ENCODE measurements at places on chromosomes 11 and 22.

- ATAC-seq, result no peak
These were observed 43.4 kb downstream of the MCM5 start for GRCh38 chr22:35443338-35443737.

DNA sequence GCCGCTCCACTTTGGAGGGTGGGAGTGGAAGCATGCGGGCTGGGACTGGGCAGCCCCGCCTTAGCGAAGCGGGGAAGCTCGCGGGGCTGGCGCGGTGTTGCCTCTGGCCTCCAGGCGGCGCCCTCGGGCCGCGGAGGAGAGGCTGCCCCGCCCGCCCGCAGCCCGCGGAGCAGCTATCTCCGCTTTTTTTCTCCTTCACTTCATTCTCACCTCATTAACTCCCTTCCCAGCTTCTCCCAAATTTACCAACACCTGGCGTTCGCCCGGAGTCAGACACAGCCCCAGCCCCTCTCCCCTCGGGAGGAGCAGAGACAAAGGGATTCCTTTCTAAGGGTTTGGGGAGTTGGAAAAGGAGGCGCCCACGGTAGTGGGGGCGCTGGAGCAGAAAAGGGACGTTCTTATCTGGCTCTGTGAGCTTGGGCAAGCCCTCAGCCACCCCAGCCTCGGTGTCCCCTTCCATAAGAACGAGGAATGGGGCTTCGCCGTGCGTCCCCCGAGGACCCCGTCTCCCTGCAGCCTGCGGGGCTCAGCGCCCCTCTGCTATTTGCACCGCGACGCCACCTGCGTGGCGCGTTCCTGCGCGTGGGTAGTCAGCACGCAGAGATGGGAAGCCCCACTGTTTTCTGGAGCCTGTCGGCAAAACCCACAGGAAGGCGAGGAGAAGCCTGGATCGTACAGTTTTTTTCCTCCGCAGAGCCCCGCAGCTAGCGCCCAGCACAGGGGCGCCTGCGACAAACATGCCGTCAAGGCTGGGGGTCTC is 1.5 kb upstream of the WNT11 start:
- ATAC-seq, result peak; percentile 80

GRCh38 chr22:43720716-43721115 is 91.4 kb downstream of the EFCAB6 start:
- ATAC-seq, result no peak

DNA sequence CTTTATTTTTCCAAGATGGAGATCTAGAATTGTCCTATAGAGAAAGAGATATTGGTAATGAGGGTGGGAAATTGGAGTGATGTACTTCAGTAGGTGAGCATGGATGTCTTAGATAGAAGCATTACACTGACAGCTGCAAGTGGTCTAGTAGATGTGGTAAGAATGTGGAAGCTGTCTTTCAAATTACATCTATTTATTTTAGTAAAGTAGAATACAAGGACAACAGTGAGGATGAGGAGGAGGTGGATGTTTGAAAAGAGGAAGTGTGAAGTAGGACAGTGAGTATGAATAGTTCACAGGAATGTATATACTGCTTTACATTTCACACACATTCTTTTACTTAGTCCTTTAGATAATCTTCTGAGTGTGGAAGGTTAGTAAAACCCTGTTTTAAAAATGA is 64.2 kb downstream of the HIPK3 start:
- no peak for ATAC-seq

DNA sequence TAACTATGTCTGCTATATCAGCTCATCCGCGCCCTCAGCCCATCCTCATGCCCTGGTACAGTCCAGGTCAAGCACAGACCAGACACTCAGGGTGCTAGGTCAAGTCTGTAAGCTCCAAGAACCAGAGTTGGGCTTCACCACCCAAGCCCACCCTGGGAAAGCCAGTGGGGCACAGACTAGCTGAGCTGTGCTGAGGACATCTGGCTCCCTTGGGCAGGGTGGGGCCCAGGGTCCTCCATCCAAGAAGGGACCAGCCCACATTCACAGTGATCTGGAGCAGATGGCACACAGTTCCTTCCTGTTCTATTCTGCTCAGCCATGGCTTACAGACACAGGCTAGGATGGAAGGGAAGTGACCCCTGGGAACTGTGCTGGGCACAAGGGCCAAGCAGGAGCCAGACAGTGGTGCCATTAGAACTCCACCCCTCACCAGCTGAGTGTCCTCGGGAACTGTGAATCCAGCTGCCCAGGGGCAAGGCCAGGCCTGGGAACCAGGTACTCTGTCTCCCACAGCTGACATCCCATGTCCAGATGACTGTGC is 9.1 kb downstream of the P2RY6 start:
- no peak for ATAC-seq

- peak; percentile 19 for ATAC-seq
These were observed 14.5 kb downstream of the MAML2 start for GRCh38 chr11:96328395-96329010.

GRCh38 chr11:112525844-112526590 is 265.4 kb upstream of the PLET1 start:
- no peak for ATAC-seq

DNA sequence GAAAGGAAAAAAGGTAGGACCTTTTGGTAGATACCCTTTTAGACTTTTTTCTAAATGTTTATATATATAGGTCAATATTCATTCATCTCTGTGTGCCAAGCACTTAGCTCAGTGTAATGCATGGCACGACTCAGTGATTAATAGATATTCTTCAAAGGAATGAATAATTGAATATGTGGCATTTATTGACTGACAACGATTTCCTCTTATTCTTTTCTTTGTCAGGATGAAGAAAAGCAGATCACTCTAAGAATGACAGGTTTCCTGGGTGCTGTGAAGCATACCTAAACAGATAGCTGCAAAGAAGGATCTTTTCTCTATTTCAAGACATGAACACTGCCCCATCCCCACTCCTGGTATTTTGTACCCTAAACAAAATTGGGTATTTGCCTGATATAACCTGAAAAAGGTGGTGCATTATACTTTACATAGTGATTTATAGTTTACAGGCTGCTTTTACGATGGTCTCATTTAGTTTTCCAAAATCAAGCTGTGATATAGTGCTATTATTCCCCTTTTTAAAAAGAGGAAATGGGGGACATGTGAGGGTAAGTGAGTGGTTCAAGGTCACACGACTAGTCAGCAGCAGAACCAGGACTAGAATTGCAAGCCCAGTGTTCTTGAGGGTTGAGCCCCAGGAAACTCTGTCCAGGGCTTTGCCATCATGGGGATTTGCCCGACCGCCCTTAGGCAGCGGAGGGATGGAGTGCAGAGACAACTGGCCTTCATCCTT is 32.9 kb upstream of the CLMP start:
- no peak for ATAC-seq

GRCh38 chr11:106493751-106494150 is 416.3 kb downstream of the AASDHPPT start:
- peak; percentile 40 for ATAC-seq

DNA sequence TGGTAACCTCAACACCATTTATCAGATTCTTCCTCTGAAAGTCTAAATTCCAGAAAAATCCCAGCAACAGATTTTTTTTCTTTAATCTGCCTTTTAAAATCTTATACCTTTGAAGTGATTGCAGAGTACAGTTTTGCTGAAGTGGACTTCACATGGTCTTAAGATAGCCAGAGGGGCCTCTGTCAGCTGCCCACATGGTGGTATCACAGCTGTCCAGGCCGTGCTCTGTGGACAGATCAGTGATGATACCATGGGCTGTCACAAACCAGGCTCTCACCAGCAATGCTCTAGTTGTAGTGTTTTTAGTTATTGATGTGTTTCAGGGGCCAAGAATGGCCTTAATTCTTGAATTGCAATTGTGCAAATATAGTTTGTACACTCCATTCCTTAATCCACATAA is 44.0 kb downstream of the PARVA start:
- no peak for ATAC-seq

DNA sequence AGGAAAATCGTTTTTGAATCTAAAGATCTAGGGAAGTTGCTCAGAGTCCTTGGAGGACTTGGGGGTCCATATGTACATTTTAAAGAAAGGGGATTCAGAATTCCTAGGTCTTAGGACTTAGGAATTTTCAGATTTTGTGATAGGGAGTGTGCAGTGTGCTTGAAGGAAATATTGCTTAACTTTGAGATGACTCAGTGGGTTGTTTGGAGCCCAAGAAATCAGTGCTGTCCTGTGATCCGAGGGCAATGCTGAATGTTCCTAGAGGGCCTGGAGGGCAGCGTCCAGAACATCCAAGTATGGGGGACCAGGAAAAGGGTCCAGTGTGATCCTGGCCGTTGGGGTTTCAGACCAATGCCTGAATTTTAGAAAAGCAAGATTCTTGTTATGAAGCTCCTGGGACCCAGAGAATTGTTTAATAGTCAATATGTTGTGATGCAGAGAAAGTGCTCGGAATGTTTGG is 3.1 kb upstream of the IGF2 start:
- no peak for ATAC-seq

DNA sequence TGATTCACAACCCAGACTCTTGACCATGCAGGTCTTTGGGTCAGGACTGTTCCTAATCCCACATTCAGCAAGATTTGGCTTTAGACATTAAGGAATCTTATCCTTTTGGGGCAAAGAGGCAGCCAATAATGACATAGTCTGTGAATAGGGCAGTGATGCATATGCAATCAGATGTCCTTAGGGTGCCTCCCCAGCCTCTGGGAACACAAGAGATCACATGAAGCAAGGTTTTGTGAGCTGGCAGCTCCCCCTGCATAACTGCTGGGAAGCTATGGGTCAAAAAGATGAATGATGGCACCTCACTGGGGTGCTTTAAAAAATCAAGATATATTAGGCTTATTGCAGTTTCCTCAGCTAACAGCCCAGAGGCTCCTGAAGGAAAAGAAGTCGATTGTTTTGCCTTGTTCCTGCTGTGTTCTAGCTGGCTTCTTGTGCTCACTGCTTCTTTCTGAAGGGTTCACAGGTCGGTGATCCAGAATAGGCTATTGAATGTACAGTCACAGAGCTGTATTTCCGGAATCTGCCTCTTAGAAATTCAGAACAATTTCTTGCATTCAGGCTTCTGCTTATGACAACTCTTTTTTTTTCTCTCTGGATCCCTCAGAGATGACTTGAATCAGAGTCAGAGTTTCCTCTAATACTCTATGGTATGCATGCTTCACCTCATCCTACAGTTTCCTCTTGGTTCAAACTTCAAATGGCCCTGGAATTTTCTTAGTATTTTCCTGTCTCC is 31.7 kb downstream of the INSC start:
- ATAC-seq, result no peak

GRCh38 chr11:84541731-84542340 is 1085.3 kb downstream of the DLG2 start:
- ATAC-seq, result peak; percentile 96

DNA sequence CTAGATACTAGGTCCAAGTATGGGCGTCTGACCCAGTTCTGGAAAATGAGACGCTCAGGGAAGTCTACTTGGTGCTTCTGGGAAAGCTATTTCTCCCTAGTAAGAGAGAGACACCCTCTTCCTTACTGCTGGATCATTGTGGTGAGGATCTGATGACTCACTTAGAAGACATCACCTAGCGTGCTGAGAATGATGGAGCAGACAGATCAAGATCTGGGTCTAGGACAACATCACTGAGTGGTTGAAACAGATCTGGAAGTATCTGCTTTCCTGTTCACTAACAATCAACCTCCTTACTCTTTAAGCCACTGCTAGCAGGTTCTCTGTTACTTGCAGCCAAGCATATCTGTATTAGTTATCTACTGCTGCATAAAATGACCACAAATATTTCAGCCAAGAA is 38.3 kb upstream of the HMGXB4 start:
- peak; percentile 55 for ATAC-seq

GRCh38 chr11:3177931-3178330 is 12.8 kb upstream of the OSBPL5 start:
- no peak for ATAC-seq

GRCh38 chr22:36736701-36737320 is 33.3 kb upstream of the CACNG2 start:
- ATAC-seq, result no peak

GRCh38 chr11:61116426-61117167 is 14.3 kb downstream of the CD5 start:
- no peak for ATAC-seq

DNA sequence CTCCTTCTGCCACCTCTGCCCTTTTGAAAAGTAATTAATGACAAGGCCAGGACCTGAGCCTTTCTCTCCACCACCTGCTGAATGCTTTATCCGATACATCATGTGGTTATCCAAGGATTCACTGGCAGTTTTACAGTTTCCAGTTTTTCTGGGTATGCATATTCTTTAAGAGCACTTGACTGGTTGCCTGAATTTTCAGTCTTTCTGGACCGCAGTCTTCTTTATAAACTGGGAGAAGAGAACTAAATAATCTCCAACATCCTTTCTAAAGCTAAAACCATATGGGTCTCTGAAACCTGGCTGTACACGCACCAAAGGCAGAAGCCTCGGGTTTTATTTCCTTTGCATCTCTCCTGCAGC is 65.1 kb downstream of the BTG4 start:
- no peak for ATAC-seq

- ATAC-seq, result no peak
These were observed 71.4 kb downstream of the INSC start for GRCh38 chr11:15186146-15186545.

DNA sequence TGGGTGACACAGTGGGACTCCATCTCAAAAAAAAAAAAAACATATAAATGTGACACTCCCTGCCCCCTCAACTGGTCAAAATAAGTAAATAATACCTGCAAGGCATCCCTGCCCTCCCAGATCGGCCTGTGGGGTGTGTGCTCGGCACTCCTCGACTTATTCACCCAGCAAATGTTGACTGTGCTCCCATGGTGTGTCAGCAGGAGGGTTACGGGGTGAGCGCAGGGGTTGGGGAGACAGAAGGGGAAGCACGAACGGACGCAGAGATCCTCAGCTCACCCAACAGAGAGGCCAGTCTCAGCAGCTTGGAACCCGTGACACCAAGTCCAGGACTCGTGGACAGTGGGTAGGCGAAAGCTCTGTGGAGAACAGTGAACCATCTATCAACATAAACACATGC is 1.6 kb upstream of the ADM2 start:
- no peak for ATAC-seq

DNA sequence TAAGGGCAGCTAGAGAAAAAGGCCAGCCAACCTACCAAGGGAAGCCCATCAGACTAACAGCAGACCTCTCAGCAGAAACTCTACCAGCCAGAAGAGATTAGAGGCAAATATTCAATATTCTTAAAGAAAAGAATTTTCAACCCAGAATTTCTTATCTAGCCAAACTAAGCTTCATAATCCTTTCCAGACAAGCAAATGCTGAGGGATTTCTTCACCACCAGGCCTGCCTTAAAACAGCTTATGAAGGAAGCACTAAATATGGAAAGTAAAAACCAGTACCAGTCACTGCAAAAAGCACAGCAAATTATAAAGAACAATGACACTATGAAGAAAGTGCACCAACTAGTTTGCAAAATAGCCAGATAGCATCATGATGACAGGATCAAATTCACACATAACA is 30.6 kb upstream of the CASP12 start:
- no peak for ATAC-seq

- ATAC-seq, result no peak
These were observed 52.1 kb upstream of the TCF20 start for GRCh38 chr22:42322562-42322926.

- ATAC-seq, result peak; percentile 89
These were observed 17.1 kb downstream of the MAFF start for GRCh38 chr22:38218661-38219622.

All from SK-N-SH treated with all-trans-retinoic acid at 6 μM for 48 hours (cell line).